Left ventricle myocardium inferior (tissue), 1 donor: ENCODE measurements at places on chromosomes 1 and 21. TPM values are rescaled to one million over a fixed set of nuclear protein-coding genes. Genes with fewer than 3 reads are reported as not detected.

DNA sequence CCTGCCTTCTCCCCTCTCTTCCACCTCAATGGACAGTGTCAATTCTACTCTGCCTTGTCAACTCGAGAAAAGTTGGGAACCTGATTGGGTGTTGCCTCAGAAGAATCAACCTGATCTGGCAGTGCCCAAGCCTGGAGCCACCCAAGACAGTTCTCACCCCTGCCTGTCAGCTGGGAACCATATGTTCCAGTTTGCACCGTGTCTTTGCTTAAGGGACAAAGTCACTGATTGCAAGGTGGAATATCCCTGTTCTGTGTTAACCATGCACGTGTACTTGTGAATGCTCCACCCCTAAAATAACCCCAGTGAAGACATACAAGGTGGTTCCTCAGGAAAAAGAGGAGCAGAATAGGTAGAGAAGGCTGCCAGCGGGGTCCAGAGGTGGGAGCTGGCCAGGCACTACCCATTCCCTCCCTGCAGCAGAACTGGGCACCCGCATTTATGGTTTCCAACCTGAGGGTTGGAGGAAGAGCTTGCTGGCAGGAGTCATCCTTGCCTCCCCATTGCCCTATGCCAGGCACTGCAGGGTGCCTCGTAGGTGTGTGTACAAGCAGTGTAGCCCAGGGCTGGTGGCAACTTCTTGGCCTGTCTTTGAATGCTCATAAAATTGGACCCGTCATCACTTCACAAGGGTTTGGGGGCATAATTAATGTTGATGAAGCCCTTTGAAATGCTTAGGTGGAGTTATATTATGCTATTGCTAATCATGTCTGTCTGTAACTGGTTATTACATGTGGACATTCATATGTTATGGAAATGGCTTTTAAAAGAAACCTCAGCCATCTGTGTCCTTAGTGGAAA lies 11.3 kb downstream of the NIPAL3 start:
- H3K4me3 ChIP-seq, result no peak overlapping the region
- DNase-seq, result no peak
- H3K36me3 ChIP-seq, result peaks cover 2% of the 10 kb centered on the region
- peak overlapping the region; percentile 54 for H3K27ac ChIP-seq

GRCh38 chr1:111176678-111177077 lies 23.8 kb downstream of the DENND2D start:
- H3K4me3 ChIP-seq, result no peak overlapping the region
- no peak overlapping the region for H3K27ac ChIP-seq
- H3K36me3 ChIP-seq, result peaks cover 63% of the 10 kb centered on the region
- H3K4me1 ChIP-seq, result no peaks in the 10 kb centered on the region
- no peak for DNase-seq

- no peak for DNase-seq
- no peaks in the 10 kb centered on the region for H3K27me3 ChIP-seq
- H3K27ac ChIP-seq, result no peak overlapping the region
- H3K36me3 ChIP-seq, result no peaks in the 10 kb centered on the region
- no peak overlapping the region for H3K4me3 ChIP-seq
Measured at GRCh38 chr1:94384485-94385265, 33.5 kb upstream of the ABCD3 start.

GRCh38 chr1:80047791-80048190 lies 1041.3 kb upstream of the ADGRL4 start:
- no peak overlapping the region for H3K27ac ChIP-seq
- no peaks in the 10 kb centered on the region for H3K4me1 ChIP-seq
- DNase-seq, result no peak
- H3K4me3 ChIP-seq, result no peak overlapping the region

DNA sequence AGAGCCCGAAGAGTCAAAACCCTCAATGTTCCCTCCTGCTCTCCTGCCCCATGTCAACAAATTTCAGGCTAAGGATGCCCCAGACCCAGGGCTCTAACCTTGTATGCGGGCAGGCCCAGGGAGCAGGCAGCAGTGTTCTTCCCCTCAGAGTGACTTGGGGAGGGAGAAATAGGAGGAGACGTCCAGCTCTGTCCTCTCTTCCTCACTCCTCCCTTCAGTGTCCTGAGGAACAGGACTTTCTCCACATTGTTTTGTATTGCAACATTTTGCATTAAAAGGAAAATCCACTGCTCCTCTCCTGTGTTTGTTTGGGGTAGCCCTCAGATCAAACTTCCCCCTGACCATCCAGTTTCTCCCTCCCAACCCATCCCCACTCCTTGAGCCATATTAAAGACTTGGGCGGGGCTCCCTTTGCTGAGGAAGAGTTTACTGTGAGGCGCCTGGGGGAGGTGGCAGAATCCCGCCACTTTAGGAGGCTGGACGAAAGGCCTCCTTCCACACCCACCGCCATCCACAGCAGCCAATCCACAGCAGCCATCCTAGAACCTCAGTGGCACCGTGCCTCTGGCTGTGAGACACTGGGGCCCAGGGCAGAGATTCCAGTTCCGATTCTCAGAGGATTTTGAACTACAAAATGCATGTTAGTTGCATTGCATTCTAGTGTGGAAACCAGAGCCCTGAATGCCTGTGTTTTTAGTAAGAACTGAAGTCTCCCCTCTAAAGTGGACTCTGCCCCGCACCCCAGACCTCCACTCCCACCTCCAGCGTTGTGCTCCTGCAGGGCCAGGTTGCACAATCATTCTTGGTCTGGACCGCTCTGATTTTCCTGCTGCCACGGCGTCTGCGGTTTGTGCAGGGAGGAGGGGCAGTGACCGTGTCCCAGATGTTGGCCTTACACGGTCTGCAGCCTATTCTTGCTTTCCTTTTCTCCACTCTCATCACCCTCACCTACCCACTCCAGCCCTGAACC lies 3.0 kb downstream of the OLFML3 start:
- H3K27me3 ChIP-seq, result no peaks in the 10 kb centered on the region
- peak overlapping the region; percentile 50 for H3K4me3 ChIP-seq
- H3K36me3 ChIP-seq, result no peaks in the 10 kb centered on the region
- peak overlapping the region; percentile 76 for H3K27ac ChIP-seq
- DNase-seq, result peak; percentile 67
- H3K4me1 ChIP-seq, result peaks cover 47% of the 10 kb centered on the region

GRCh38 chr1:8815582-8816151 lies 1.8 kb downstream of the RERE start:
- DNase-seq, result no peak
- H3K27me3 ChIP-seq, result no peaks in the 10 kb centered on the region
- H3K27ac ChIP-seq, result peak overlapping the region; percentile 98
- H3K4me1 ChIP-seq, result peaks cover 63% of the 10 kb centered on the region

- no peaks in the 10 kb centered on the region for H3K27me3 ChIP-seq
- no peak overlapping the region for H3K4me3 ChIP-seq
- peaks cover 9% of the 10 kb centered on the region for H3K36me3 ChIP-seq
- no peaks in the 10 kb centered on the region for H3K4me1 ChIP-seq
Measured at GRCh38 chr1:38889589-38889988, 8.2 kb upstream of the GJA9 start.

DNA sequence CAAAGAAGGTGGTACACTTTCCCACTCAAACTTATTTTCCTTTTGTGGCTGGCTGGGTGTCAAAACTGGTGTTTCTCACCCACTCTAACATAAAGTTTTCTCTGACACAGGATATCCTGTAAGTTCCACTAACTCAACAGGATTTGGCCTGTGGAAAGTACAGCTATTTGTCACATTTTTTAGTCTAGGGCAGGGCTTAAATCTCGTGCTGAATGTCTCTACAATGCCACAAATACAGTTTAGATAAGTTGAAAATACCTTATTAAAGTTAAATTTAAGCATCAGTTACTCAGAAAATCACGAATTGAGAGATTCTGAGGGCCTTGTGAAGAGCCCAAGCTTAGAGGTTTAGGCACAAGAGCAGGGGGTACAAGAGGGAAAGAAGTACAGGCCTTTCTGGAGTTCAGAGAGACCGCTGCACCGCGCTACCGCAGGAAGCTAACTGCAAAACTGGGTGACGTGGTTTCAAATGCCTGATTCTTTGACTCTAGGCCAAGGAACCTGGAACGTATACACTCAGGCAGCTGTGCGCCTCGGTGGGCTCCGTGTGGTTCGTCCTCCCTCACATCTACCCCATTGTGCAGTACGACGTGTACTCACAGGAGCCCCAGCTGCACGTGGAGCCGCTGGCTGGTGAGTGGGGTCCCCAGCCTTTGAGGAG lies 23.4 kb upstream of the PWP2 start:
- H3K4me3 ChIP-seq, result peak overlapping the region; percentile 34
- peaks cover 64% of the 10 kb centered on the region for H3K4me1 ChIP-seq
- H3K27me3 ChIP-seq, result no peaks in the 10 kb centered on the region
- H3K36me3 ChIP-seq, result peaks cover 60% of the 10 kb centered on the region
- peak overlapping the region; percentile 88 for H3K27ac ChIP-seq
- no peak for DNase-seq

DNA sequence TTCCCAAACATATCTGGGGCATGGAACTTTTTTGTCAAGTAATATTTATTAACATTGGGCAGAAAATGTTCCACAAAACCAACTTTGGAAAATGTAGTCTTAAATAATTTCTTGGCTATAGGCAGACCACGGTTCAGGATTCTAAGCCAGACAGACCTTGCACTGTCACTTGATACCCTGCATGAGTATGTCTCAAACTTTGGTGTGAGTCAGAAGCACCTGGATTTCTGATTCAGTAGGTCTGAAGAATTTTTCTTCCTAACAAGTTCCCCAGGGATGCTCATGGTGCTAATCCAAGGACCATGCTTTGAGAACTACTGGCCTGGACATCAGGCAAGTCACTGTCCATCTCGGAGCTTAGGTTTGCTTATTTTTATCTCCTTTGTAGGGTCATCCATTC lies 562.0 kb downstream of the PLPP3 start:
- no peak overlapping the region for H3K27ac ChIP-seq
- no peaks in the 10 kb centered on the region for H3K4me1 ChIP-seq
- DNase-seq, result no peak
- H3K36me3 ChIP-seq, result no peaks in the 10 kb centered on the region

DNA sequence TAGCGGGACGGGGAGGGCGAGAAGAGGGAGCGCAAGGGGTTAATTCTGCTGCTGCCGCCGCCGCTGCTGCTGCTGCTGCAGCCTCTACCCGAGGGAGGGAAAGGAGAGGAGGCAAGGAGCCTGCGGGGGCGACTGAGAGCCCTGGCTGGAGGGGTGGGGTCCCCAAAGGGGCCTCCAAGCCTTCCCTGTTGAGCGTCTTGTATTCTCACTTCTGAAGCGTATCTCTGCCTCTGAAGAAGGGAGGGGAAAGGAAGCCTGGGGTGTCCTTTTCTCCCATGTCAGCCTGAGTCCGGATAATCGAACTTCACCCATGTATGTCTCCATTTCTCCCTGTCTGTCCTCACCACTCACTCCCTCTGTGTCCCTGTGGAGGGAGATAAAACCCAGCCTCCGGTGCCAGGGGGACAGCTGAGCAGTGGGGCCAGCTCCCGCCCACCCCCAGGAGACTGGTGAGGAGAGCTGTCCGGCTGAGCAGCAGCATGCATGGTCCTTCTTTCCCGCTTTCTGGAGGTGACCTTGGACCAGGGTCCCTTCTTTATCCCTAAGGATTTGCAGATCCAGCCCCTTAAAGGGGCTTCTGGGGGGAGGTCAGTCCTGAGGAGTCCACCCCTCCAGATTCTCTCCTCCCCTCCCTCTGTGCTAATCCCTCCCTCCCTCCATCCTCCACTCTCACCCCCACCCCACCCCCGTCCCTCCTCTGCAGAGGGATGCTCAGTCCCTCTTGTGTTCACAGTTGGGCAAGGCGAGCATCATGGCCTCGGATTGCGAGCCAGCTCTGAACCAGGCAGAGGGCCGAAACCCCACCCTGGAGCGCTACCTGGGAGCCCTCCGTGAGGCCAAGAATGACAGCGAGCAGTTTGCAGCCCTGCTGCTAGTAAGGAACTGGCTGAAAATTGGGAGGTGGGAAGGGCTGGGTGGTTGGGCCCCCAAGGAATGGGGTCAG lies 1.0 kb downstream of the NCDN start:
- DNase-seq, result no peak
- peaks cover 20% of the 10 kb centered on the region for H3K36me3 ChIP-seq
- H3K27me3 ChIP-seq, result no peaks in the 10 kb centered on the region
- H3K27ac ChIP-seq, result peak overlapping the region; percentile 99
- peak overlapping the region; percentile 85 for H3K4me3 ChIP-seq
- peaks cover 82% of the 10 kb centered on the region for H3K4me1 ChIP-seq

DNA sequence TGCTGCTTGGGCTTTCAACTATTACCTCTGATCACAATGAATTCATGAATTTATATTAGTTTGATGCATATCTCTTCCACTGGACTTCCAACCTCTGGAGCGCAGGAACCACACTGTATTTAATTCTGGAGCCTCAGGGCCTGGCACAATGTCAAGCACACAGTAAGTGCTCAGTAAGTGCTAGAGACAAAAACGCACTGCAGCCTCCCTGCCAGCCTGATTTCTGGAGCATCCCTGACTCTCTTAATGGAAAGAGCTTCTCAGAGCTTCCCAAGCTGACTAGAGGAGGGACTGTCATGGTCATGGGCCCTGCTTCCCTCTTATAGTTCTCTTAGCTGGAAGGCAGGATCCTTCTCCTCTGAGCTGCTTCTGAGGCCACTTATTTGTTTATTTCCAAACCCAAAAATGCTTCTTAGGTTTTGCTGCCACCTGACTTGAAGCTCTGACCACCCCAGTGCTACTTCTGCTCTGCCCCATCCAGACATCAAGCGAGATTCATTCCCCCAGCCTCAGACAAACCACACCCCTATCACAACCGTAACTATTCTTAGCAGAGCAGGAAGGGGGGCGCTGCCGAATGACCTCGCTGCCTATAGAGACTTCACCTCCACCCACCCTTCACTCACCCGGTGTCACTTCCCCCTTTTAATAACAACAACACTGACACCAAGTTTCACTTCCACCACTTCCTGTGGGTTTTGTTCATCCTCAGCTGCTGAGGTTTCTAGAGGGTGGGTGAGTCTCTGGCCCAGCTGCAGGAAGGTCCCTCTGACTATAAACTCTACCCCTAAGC lies 33.6 kb downstream of the NUAK2 start:
- H3K36me3 ChIP-seq, result no peaks in the 10 kb centered on the region
- peaks cover 27% of the 10 kb centered on the region for H3K4me1 ChIP-seq
- peak overlapping the region; percentile 37 for H3K27ac ChIP-seq
- no peak overlapping the region for H3K4me3 ChIP-seq

DNA sequence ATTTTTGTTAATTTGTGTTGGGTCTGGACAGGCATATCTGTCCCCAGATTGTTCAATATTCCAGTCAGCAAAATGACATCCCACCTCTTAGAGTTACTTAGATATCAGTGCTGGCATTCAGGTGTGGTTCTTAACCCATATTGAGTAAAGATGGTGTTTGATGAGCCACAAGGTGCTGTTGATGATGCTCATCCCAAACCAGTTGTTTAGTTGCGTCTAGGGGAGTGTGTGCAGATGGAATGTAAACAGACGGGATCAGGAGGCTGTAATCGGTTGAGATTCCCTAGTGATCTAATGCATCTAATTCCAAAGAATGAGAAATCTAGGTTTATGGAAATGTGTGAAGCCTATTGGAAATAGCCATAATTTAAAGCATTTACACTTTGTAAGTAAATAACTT lies 1.1 kb downstream of the HOOK1 start:
- H3K36me3 ChIP-seq, result no peaks in the 10 kb centered on the region
- H3K4me1 ChIP-seq, result peaks cover 43% of the 10 kb centered on the region
- no peak overlapping the region for H3K27ac ChIP-seq
- peak overlapping the region; percentile 72 for H3K4me3 ChIP-seq
- no peak for DNase-seq

- DNase-seq, result no peak
- H3K27ac ChIP-seq, result no peak overlapping the region
- H3K36me3 ChIP-seq, result no peaks in the 10 kb centered on the region
- peaks cover 5% of the 10 kb centered on the region for H3K4me1 ChIP-seq
Measured at GRCh38 chr1:172478485-172478884, 34.6 kb upstream of the PIGC start.

- H3K27ac ChIP-seq, result peak overlapping the region; percentile 95
- H3K4me3 ChIP-seq, result no peak overlapping the region
- peaks cover 58% of the 10 kb centered on the region for H3K4me1 ChIP-seq
- no peaks in the 10 kb centered on the region for H3K27me3 ChIP-seq
Measured at GRCh38 chr1:31955917-31956736, 18.0 kb upstream of the PTP4A2 start.

Gene CIART
- total RNA-seq, result 8.7 TPM

Gene BEND5
- total RNA-seq, result 4.2 TPM

Gene FMO4
- 5.4 TPM for total RNA-seq

Gene ATP6V1G3
- total RNA-seq, result not detected

Gene PLEKHN1
- not detected for total RNA-seq

Gene CFAP107
- total RNA-seq, result not detected
